Activated T-cell treated with anti-CD3 and anti-CD28 coated beads, Interleukin-2, amount 50 U/mL, for 72 hours (primary cell): ENCODE measurements at places on chromosomes 11 and 22. TPM values are rescaled to one million over a fixed set of nuclear protein-coding genes. Genes with fewer than 3 reads are reported as not detected.

DNA sequence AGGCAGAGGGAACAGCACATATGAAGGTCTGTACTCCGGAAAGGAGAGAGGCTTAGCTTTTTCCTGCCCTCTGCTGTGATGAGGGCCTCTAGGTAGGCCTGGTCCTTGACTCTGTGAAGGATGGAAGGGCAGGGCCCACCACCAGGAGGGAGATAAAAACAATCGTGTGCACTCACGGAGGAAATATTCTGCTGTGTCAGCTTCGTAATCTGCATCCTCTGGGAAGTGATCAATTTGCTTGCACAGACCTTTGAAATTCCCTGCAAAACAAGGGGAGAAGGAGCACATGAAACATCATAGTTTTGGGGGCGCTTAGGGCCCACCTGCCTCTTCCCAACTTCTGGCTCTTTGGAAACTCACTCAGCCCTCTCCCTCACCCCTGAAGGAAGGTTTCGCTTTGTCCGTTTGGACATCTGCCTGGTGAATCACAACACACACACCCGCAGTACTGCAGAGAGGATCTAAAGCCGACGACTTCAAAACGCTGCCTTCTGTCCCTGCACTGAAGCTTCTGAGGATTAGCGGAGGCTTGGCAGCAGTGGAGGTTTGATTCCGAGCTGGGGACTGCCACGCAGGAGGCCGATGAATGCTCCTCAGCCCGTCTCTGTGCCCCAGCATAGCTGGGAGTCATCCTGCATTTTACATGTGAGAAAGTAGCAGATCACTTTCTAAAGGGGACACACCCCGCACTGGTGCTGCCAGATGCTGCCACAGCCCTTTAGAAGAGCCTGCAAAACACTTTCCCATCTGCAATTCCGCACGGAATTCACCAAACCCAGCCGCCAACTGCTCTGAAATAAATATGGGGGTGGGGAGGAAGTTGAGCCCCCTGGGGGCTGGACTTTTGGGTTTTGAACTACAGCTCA lies 58.6 kb upstream of the EIF3D start:
- no peak overlapping the region for H3K4me3 ChIP-seq
- peaks cover 36% of the 10 kb centered on the region for H3K27me3 ChIP-seq
- no peaks in the 10 kb centered on the region for H3K4me1 ChIP-seq
- peaks cover 1% of the 10 kb centered on the region for H3K36me3 ChIP-seq

Gene BBOX1
- not detected for total RNA-seq

Gene HTR3B
- not detected for total RNA-seq

GRCh38 chr11:37984991-37985390 lies 1387.0 kb upstream of the RAG2 start:
- H3K27ac ChIP-seq = no peak overlapping the region
- no peaks in the 10 kb centered on the region for H3K36me3 ChIP-seq
- H3K4me3 ChIP-seq = no peak overlapping the region
- no peaks in the 10 kb centered on the region for H3K27me3 ChIP-seq
- DNase-seq = no peak

DNA sequence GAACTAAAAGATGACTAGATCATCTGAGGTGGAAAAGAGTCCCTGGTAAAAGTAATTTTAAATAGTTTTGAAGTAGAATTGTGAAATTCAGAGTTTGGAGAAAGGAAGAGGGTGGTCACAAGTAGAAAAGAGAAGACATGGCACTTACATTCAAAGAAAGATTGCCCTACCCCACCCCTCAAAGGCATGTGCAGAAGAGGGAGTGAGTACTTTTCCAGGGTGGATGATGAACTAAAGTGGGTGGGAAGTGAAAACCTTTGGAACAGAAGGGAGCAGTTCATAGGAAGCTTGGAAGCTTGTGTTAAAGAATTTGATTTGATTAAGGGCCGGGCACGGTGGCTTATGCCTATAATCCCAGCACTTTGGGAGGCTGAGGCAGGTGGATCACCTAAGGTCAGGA lies 23.6 kb downstream of the SREBF2 start:
- peak overlapping the region; percentile 51 for H3K4me3 ChIP-seq
- peaks cover 4% of the 10 kb centered on the region for H3K36me3 ChIP-seq
- peaks cover 95% of the 10 kb centered on the region for H3K4me1 ChIP-seq
- no peak for DNase-seq
- H3K27me3 ChIP-seq = no peaks in the 10 kb centered on the region
- peak overlapping the region; percentile 93 for H3K27ac ChIP-seq

DNA sequence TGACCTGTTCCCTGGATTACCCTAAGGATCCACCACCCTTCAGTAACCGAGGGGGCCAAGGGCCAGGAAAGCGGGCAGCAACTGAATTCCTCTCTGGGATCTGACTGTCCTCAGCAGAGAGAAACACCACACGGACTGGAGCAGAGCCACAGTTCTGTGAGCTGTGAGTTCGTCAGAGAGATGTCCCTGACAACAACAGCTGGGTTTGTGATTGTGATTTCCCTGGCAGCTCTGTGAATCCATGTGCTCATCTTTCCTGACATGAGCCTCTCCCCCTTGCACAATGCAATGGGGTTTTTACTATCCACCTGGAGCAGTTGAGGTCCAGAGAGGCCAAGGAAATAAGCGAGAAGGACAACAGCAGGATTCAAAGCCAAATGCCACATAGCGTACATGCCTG lies 69.4 kb upstream of the AMPD3 start:
- no peaks in the 10 kb centered on the region for H3K36me3 ChIP-seq
- no peaks in the 10 kb centered on the region for H3K4me1 ChIP-seq

GRCh38 chr22:38925571-38926041 lies 31.8 kb upstream of the APOBEC3A start:
- H3K4me1 ChIP-seq = peaks cover 18% of the 10 kb centered on the region
- no peak overlapping the region for H3K27ac ChIP-seq
- no peaks in the 10 kb centered on the region for H3K36me3 ChIP-seq
- no peak overlapping the region for H3K4me3 ChIP-seq
- H3K27me3 ChIP-seq = peaks cover 64% of the 10 kb centered on the region

- H3K27ac ChIP-seq = no peak overlapping the region
- peaks cover 25% of the 10 kb centered on the region for H3K4me1 ChIP-seq
- H3K27me3 ChIP-seq = no peaks in the 10 kb centered on the region
- no peak overlapping the region for H3K4me3 ChIP-seq
- no peak for DNase-seq
These were observed 36.1 kb upstream of the ADSL start for GRCh38 chr22:40310081-40310767.

Gene MFNG
- 94.0 TPM for total RNA-seq

GRCh38 chr11:114129699-114130098 lies 70.2 kb downstream of the ZBTB16 start:
- DNase-seq = no peak
- H3K27me3 ChIP-seq = no peaks in the 10 kb centered on the region
- no peak overlapping the region for H3K27ac ChIP-seq
- no peaks in the 10 kb centered on the region for H3K36me3 ChIP-seq

Gene MS4A1
- total RNA-seq = 1.6 TPM

Gene PIH1D2
- total RNA-seq = 0.39 TPM

GRCh38 chr22:27952091-27952490 lies 33.0 kb upstream of the PITPNB start:
- H3K36me3 ChIP-seq = no peaks in the 10 kb centered on the region
- no peak overlapping the region for H3K27ac ChIP-seq
- DNase-seq = no peak
- no peaks in the 10 kb centered on the region for H3K4me1 ChIP-seq
- H3K27me3 ChIP-seq = no peaks in the 10 kb centered on the region

Gene MAP6
- total RNA-seq = 0.16 TPM

DNA sequence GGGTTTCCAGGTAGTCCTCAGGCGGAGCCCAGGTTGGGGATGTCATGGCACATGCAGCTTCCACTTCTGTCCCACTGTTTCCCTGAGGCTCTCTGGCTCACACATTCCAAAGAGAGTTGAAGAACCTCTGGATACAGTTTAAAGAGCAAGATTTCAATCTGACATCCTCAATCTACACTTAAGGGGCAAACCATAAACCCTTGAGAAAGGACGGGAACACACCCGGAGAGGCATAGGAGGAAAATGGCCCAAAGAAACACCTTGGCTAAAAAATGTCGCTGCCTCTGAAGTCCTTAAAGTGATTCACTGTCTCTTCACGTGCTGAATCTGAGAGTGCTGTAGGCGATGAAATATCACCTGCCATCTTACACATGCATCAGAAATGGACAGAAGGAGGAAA lies 70.9 kb upstream of the ARFGAP3 start:
- no peak for DNase-seq
- H3K27ac ChIP-seq = no peak overlapping the region
- H3K4me3 ChIP-seq = no peak overlapping the region
- H3K4me1 ChIP-seq = peaks cover 53% of the 10 kb centered on the region

DNA sequence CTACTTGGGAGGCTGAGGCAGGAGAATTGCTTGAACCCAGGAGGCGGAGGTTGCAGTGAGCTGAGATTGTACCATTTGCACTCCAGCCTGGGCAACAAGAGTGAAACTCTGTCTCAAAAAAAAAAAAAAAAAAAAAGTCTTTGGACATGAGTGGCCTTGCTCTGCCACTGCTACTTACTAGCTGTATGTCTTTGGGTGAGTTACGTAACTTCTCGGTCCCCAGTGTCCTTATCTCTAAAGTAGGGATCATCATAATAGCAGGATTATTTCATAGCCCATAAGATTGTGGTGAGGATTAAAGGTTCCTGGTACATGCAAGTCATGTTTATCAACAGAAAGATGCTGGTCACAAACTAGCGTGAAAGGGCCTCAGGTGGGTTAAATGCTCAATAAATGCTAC lies 53.9 kb upstream of the HEPHL1 start:
- H3K27me3 ChIP-seq = no peaks in the 10 kb centered on the region
- H3K4me1 ChIP-seq = no peaks in the 10 kb centered on the region
- no peaks in the 10 kb centered on the region for H3K36me3 ChIP-seq
- H3K27ac ChIP-seq = no peak overlapping the region

Gene MPZL2
- 10.1 TPM for total RNA-seq

- no peak for DNase-seq
- H3K4me3 ChIP-seq = no peak overlapping the region
- no peak overlapping the region for H3K27ac ChIP-seq
- H3K27me3 ChIP-seq = no peaks in the 10 kb centered on the region
- H3K4me1 ChIP-seq = peaks cover 4% of the 10 kb centered on the region
These were observed 15.9 kb downstream of the PTDSS2 start for GRCh38 chr11:465896-466530.

Gene MMP27
- total RNA-seq = not detected

DNA sequence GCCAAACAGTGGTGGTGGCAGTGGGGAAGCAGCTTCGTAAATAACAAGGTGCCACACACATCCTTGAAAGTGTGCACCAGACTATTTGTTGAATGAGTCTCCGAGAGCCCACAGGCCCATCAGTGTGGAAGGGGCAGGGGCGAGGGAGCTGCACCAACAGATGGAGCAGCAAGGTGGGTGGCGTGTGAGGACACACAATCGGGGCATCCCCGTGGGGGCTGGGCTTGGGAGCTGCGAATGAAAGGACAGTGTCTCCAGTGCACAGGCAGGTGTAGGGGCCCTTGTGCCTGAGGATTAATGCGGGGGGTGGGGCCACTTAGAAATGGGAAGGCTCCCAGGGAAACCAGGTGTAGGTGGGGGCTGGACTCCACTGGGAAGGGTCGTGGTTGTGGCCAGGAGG lies 2.8 kb downstream of the NRXN2 start:
- no peak overlapping the region for H3K27ac ChIP-seq
- peaks cover 56% of the 10 kb centered on the region for H3K27me3 ChIP-seq
- H3K4me3 ChIP-seq = no peak overlapping the region
- H3K4me1 ChIP-seq = peaks cover 18% of the 10 kb centered on the region
- no peak for DNase-seq

Gene TNNI2
- 1.2 TPM for total RNA-seq

- H3K36me3 ChIP-seq = no peaks in the 10 kb centered on the region
- peaks cover 8% of the 10 kb centered on the region for H3K27me3 ChIP-seq
- H3K27ac ChIP-seq = no peak overlapping the region
These were observed 8.8 kb upstream of the OR9I1 start for GRCh38 chr11:58134151-58134550.

Gene DENND5A
- 62.7 TPM for total RNA-seq

Gene C11orf86
- total RNA-seq = not detected

Gene OR51B2
- not detected for total RNA-seq

DNA sequence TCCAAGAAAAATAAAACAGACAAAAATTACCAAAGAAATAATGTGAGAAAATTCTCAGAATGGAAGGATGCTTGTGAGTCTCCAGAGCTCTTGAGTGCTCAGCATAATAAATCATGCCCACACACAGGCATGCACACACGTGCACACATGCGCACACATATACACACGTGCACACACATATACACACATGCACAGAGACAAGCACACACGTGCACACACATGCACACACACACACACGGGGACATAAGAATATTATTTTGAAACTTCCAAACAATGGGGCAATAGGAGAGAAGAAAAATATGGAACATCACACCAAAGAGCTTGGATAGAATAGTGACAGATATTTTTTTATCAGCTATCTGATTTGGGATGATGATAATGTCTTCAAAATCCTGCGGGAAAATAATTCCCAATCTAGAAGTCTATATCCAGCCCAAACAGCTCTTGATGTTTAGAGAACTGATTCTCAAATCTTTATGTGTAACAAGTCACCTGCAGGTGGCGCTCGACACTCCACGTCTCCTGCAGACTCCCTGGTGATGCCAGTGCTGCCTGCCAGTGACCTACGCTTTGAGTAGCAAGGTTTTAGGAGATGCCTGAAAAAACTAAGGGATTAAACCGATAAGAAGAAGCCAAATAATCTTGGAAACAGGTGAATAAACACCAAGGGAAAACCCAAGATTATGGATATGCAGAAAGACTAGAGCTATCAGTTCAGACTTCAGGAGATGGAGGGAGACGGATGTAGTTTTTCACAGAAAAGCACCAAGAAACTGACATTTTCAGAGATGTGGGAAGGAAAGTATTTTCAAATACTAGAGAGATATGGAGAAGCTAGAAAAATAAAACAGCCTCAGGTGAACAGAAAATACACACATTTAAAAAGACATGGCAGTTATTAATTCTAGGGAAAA lies 743.6 kb downstream of the ETS1 start:
- H3K36me3 ChIP-seq = no peaks in the 10 kb centered on the region
- DNase-seq = peak; percentile 74
- H3K27ac ChIP-seq = no peak overlapping the region
- H3K27me3 ChIP-seq = peaks cover 4% of the 10 kb centered on the region

DNA sequence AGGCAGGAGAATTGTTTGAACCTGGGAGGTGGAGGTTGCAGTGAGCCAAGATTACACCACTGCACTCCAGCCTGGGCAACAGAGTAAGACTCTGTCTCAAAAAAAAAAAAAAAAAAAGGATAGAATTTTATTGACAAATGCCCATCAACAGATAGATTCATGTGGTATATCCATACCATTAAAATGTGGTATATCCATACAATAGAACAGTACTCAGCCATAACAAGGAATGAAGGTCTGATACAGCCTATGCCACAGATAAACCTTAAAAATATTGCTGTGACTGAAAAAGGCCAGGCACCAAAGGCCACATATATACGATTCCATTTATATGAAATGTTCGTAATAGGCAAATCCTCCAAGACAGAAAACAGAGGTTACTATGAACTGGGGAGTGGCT lies 45.3 kb upstream of the PPP2R1B start:
- no peaks in the 10 kb centered on the region for H3K27me3 ChIP-seq
- H3K36me3 ChIP-seq = peaks cover 4% of the 10 kb centered on the region
- H3K4me3 ChIP-seq = no peak overlapping the region
- H3K27ac ChIP-seq = no peak overlapping the region
- no peak for DNase-seq

Gene RIMBP3C
- 0.19 TPM for total RNA-seq

- H3K4me1 ChIP-seq = no peaks in the 10 kb centered on the region
- H3K27ac ChIP-seq = no peak overlapping the region
- no peak for DNase-seq
- no peaks in the 10 kb centered on the region for H3K27me3 ChIP-seq
These were observed 55.2 kb downstream of the CABIN1 start for GRCh38 chr22:24066260-24066659.

Gene HEPACAM
- not detected for total RNA-seq
